ENCODE measurements at places on chromosomes 7 and 10. TPM values are rescaled to one million over a fixed set of nuclear protein-coding genes. Genes with fewer than 3 reads are reported as not detected.

The GPNMB gene
- 0.83 TPM for total RNA-seq

- DNase-seq = no peak
Observed at GRCh38 chr7:55523366-55523765, 48.9 kb downstream of the VOPP1 start.

The ACSM6 gene
- total RNA-seq = not detected

GRCh38 chr10:75294031-75294437 is 58.3 kb upstream of the COMTD1 start:
- no peak for DNase-seq

The PPP1R3C gene
- not detected for total RNA-seq

- DNase-seq = no peak
Observed at GRCh38 chr10:73650537-73651331, 5.1 kb downstream of the SYNPO2L start.

- DNase-seq = no peak
Observed at GRCh38 chr10:22658745-22659410, 55.5 kb downstream of the PIP4K2A start.

GRCh38 chr7:47520406-47520805 is 61.5 kb downstream of the TNS3 start:
- DNase-seq = no peak

DNA sequence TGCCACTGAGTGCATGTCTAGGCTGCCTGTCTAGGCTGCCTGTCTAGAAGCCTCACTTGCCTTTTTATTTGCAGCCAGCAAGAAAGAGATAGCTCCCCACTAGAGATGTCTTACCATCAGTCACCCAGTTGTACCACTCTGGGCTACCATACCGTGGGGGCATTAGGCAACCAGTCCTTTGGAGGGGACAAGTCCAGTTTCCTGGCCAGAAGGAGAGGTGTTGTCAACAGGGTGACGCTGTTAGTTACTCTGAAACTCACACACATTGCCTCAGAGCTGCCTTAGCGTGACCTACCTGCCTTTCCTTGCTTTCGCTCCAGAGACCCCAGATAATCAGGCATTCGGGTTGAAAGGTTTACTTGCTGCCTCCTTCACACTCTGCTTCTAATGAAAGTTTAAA is 155.4 kb downstream of the CELF2 start:
- DNase-seq = no peak
